ENCODE measurements at places on chromosomes 1 and 21.

DNA sequence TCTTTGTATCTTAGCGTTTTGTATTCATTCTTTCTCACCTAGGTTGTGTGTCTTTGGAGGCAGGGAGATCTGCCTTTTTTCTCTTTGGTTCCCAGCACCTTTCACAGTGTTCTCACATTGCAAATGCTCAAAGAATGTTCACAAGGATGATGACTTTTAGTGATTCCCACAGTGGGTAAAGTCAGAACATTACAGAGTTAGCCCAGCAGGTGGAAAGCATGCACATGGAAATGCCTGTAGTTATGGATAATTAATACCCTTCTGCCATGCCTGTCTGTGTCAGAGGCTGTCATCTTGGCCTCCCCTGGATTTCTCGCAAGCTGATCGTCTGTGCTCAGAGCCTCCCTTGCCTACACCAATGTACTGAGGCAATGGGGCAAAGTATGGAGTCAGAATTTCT is 458.9 kb downstream of the LMO4 start:
- no peak for DNase-seq

DNA sequence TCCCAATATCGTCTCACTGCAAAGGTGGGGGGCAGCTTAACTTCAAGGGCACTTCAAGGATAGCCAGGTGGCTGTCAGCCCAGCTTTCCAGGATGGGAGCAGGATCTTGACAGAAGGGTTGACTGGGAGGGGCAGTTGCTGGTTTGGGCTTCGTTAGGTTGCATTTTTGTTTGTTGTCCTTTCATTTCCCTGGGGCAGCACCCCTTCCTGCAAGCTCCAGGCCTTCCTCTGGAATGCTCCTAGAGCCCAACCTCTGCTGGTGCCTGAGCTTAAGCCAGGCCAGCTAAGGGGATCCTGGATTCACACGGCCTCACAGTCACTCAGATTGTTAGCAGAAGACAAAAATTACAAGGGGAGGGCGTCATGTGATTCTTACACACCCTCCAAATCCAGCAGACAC is 4.1 kb upstream of the OLIG2 start:
- no peak for DNase-seq

GRCh38 chr1:147052143-147052542 is 114.0 kb downstream of the NBPF12 start:
- DNase-seq: no peak

DNA sequence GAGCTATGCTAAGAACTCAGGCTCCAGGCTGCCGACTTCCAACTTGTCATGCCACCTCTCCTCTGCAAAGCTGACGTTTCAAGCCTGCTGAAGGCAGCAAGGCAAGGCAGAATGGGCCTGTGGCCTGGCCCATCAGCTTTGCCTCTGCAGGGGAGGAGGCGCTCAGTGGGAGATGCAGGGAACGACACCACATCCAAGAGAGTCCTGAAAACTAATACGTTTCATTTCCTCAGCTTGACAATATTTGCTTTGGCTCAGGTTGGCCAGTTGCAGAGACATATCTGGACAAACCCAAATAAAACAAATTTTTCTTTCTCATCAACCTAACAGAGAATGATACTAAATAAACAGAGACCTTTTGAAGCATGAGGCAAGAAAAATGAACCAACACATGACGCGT is 35.3 kb downstream of the BEND5 start:
- DNase-seq: no peak

DNA sequence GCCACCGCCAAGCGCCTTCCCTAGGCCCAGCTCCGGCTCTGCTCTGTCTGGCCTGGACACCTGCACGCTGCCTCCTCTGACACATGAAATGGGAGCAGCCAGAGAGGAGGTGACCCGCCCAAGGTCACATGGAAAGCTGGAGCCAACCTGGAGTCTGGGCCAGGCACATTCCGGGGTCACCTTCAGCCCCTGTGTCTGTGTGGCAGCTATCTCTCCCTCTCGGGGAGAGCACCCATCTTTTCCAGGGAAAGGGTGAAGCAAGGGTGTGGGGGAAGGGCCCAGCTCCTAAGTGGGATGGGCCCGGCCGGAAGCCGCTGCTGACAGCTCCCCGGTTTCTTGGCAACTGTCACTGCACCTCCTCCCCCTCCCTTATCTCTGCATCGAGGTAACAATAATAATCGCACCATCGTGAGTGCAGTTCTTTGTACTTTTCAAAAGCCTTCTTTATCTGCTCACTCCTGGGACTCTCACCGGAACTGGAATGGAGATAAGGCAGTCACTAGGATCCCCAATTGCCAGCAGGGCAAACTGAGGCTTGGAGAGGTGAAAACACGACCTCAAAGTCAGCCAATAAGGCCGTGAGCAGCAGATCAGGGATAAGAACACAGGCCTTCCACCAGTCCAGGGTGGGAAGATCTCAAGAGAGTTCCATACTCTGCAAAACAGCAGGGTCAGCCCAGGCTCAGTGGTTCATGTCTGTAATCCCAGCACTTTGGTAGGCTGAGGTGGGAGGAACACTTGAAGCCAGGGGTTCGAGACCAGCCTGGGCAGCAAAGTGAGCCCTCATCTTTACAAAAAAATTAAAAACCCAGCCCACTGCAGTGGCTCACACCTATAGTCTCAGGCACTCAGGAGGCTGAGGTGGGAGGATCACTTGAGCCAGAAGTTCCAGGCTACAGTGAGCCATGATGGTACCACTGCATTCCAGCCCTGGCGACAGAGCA is 36.9 kb downstream of the RAP1GAP start:
- no peak for DNase-seq

GRCh38 chr1:116504308-116505156 is 66.3 kb downstream of the CD58 start:
- peak; percentile 95 for DNase-seq

DNA sequence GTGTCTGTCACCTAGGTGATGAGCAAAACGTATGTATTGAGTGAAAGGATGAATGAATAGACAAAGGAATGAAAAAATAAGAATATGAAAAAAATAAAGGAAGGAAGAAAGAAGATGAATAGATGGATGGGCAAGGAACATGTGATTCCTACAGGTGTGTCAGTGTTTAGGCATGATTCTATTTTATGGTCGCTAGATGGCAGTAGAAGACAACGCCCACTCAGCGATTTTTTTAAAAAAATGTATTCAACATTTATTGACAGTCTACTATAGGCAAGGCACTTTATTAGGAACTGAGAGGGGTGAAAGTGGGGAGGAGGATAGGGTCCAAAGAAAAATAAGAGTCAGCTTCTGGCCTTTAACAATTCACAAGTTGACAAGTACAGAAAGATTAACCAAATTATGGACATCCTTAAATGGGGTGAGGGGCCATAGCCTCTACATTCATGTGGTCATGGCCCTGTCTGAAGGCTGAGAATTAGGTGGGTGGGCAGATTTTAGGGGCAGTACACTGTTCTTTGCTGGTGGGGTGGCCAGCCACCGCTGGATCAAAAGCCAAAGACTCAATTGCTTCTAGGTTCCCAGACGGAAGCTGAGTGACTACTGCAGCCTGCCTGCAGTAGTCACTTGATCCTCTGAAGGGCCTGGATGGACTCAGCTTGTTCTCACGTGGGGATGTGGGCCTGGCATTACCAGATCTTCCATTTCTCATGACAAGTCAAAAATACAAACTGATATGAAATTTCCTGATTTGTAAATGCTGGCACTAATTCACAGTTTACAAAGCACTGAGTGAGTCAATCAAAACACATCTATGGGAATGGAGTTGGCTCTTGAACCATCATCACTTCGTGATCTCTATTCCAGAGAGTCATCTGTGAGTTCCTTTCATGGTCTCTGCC is 83.9 kb downstream of the FASLG start:
- DNase-seq: peak; percentile 46

- no peak for DNase-seq
Measured at GRCh38 chr1:81596341-81596740, 204.4 kb upstream of the ADGRL2 start.

- no peak for DNase-seq
Measured at GRCh38 chr1:115906627-115907026, 65.7 kb upstream of the NHLH2 start.

DNA sequence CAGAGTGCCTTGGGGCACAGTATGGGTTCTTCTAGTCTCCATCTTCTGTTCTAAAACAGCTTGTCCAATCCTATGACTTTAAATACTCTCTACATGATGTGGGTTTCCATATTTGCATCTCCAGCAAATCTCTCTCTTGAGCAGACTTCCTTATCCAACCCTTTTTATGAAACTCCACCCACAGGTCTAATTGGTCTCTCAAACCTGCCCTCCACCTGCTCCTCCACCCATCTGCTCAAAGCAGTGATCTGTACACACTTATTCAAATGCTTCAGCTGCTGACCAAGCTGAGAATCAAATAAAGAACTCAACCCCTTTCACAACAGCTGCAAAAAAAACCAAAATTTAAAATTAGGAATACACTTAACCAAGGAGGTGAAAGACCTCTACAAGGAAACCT is 11.5 kb downstream of the MCOLN2 start:
- DNase-seq: no peak

GRCh38 chr1:178512566-178513277 is at the start of gene TEX35:
Gene TEX35, plus strand, starts transcription at chr1:178513109. Its CDS starts 80 bp downstream, at chr1:178513189.
- no peak for DNase-seq

- no peak for DNase-seq
Measured at GRCh38 chr1:43005460-43006361, 47.0 kb upstream of the SLC2A1 start.

- no peak for DNase-seq
Measured at GRCh38 chr21:17352996-17353655, 159.7 kb upstream of the CXADR start.

DNA sequence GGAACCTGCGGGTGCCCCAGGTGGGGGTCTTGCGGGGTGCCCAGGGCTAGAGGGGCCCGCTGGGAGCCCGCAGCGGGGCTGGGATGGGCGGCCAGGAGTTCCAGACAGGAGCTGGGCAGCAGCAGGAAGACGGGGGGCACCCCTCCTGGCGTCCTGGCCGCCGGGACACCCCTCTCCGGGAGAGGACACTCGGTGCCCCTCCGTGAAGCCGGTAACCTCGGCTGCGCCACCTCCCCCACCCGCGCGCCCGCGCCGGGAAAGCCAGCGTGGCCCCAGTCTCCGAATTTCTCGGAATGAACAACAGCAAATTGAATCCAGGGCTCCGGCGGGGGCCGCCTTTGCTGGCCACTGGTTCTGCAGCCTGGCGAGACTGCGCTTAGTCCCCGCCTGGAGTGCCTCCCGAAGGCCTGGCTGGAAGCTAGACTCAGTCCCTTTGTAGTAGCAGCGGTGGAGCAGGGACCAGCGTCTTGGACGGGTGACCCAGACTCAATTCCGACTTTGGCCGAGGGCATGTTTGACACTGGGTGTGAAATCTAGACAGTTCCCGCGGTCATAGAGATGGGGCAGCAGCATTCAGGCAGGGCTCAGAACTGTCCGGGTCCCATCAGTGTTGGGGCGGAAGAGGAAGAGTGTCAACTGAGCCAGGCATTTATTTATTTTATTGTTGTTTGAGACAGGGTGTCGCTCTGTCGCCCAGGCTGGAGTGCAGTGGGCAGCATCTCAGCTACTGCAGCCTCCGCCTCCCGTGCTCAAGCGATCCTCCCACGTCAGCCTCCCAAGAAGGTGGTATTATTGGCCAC is 773 bp downstream of the IFNGR2 start:
- DNase-seq: no peak

DNA sequence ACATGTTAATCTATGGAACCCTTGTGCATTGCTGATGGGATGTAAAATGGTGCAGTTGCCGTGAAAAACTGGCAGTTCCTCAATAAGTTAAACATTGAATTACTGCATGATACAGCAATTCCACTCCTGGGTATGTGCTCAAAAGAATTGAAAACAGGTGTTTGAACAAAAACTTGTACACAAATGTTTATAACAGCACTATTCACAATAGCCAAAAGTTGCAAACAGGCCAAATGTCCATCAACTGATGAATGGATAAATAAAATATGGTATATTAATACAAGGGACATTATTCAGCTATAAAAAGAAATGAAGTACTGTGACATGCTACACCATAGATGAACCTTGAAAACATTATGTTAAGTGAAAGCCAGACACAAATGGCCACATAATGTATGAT is 17.7 kb upstream of the SRSF10 start:
- DNase-seq: no peak

- DNase-seq: peak; percentile 56
Measured at GRCh38 chr1:169928438-169929209, 34.9 kb upstream of the SCYL3 start.

- peak; percentile 57 for DNase-seq
Measured at GRCh38 chr21:43613755-43614638, 45.3 kb downstream of the HSF2BP start.

GRCh38 chr1:217542837-217543236 is 88.1 kb downstream of the GPATCH2 start:
- DNase-seq: no peak

DNA sequence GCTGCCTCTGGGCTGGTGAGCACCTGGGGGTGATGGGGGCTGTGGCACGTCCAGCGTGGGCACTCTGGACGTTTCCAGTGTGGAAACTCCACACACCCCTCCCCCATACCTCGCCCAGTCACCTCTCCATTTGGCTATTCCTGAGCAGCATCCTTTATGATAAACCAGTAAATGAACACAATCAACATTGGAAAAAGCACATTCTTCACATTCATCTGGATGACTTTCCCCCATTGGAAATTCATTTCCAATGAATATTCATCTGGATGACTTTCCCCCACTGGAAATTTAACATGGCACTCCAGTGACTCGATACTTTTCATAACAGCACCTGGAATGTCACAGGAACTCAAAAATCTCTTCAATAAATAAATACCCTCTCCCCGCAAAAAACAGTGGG is 104.8 kb upstream of the KRTAP19-8 start:
- DNase-seq: no peak

DNA sequence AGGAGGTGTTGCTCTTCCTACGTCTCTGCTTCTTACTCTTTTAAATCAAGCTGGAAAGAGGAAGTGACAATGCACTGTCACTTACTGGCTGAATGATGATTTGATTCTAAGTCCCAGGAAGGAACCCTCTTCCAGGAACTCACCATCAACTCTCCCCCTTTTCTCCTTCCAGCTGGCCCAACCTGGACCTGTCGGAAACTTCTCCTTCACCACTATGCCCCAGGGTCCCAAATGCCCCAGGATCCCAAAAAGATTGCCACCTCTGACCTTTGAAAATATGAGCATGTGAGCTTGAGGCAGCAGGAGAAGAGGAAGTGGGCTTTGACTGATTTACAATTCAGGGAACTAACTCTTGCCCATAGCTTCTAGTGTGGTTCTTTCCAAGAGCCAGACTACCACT is 5.3 kb upstream of the ADAMTS5 start:
- DNase-seq: no peak

Measured in activated CD4-positive, alpha-beta T cell treated with anti-CD3 and anti-CD28 coated beads, Interleukin-2, amount 50 U/mL, for 16 hours (primary cell).